Activated naive CD8-positive, alpha-beta T cell treated with anti-CD3 and anti-CD28 coated beads, Interleukin-2, amount 10 ng/mL, durations not matched to agents 7 days and 5 days (primary cell): ENCODE measurements at places on chromosomes 12 and 14. TPM values are rescaled to one million over a fixed set of nuclear protein-coding genes. Genes with fewer than 3 reads are reported as not detected.

GPR162 gene
- total RNA-seq: 0.30 TPM

- H3K27ac ChIP-seq: no peak overlapping the region
- no peaks in the 10 kb centered on the region for H3K27me3 ChIP-seq
- no peak overlapping the region for H3K4me3 ChIP-seq
- H3K4me1 ChIP-seq: no peaks in the 10 kb centered on the region
These were observed 195.7 kb downstream of the FBXL14 start for GRCh38 chr12:1398673-1399072.

FAM216A gene
- total RNA-seq: 21.6 TPM

DNA sequence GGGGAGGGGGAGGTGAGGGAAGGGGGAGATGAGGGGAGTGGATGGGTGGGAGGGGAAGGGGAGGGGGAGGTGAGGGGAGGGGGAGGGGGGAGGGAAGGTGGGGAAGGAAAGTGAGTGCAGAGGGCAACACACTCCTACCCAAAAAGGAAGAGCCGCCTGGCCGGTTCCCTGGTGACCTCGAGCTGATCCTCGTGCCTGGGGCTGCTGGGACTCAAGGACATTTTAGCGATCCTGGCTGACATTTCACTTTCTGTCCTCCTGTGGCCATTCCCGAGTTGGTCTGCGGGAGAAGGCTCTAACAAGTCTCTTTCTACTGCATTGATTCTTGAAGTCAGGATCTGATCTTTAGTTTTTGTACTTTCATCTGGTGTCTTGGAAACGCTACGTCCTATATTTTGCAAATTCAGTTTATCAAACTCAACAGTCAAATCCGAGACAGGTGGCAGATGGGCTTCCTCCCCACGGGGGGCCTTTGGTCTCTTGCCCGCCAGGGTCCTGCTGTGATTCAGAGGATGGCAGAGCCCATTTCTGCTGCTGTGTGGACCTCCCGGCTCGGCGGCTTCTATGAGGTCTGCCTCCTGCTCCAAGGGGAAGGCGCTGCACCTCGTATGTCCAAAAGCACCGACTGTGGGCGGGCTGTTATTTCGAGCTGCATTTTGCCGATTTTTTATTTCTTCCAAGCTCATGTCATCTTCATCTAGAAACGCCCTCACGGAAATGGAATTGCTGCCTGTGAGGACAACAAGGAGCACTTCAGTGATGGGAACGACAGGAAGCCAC lies 19.1 kb downstream of the PGAM5 start:
- H3K36me3 ChIP-seq: peaks cover 66% of the 10 kb centered on the region
- no peak overlapping the region for H3K27ac ChIP-seq
- DNase-seq: no peak
- peaks cover 2% of the 10 kb centered on the region for H3K4me1 ChIP-seq
- no peak overlapping the region for H3K4me3 ChIP-seq

- DNase-seq: no peak
- no peaks in the 10 kb centered on the region for H3K36me3 ChIP-seq
- no peak overlapping the region for H3K27ac ChIP-seq
- H3K4me3 ChIP-seq: no peak overlapping the region
These were observed 11.7 kb downstream of the BEST3 start for GRCh38 chr12:69687390-69687789.

GRCh38 chr14:31275731-31276130 lies 68.1 kb upstream of the HECTD1 start:
- no peak for DNase-seq
- H3K4me1 ChIP-seq: peaks cover 2% of the 10 kb centered on the region
- no peaks in the 10 kb centered on the region for H3K27me3 ChIP-seq

GRCh38 chr14:67137744-67138371 lies 51.4 kb upstream of the GARIN2 start:
- no peaks in the 10 kb centered on the region for H3K27me3 ChIP-seq
- DNase-seq: no peak
- no peak overlapping the region for H3K4me3 ChIP-seq
- H3K36me3 ChIP-seq: peaks cover 4% of the 10 kb centered on the region

RIPK3 gene
- total RNA-seq: 41.1 TPM

DNA sequence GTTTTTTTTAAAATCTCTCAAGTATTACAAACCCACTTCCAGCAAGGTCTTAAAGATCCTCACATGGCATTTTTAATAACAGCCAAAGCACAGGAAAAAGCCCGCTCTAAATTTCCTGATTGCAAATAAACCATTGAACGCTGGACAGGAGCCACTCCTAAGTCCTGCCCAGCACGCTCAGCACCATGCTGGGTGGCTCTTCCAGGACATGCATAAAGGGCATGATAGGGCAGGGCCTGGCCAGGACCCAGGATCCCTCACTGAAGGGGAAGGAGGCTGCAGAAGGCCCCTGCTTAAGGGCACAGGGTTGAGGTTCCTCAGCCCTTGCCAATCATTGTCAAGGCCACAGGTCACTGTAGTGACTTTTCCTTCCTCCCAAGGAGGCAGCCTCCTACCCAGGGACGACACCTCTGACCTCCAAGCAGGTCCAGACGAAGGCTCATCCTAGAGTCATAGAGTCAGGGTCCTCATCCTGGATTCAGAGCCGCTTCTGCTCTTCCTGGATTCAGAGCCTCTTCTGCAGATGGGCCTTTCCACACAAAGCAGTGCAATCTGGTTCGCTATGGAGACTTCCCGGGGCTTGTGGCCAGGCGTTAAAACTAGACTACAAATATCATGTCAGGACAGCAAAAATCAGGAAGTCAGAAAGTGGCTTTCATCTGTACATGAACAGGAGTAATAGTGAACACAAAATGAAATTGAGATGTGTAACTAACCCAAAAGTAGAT lies 123.8 kb downstream of the GCH1 start:
- no peak overlapping the region for H3K27ac ChIP-seq
- H3K4me3 ChIP-seq: no peak overlapping the region
- H3K36me3 ChIP-seq: peaks cover 4% of the 10 kb centered on the region
- no peak for DNase-seq

TAS2R43 gene
- 0.54 TPM for total RNA-seq

TAS2R20 gene
- total RNA-seq: 1.2 TPM

KERA gene
- total RNA-seq: not detected

DNA sequence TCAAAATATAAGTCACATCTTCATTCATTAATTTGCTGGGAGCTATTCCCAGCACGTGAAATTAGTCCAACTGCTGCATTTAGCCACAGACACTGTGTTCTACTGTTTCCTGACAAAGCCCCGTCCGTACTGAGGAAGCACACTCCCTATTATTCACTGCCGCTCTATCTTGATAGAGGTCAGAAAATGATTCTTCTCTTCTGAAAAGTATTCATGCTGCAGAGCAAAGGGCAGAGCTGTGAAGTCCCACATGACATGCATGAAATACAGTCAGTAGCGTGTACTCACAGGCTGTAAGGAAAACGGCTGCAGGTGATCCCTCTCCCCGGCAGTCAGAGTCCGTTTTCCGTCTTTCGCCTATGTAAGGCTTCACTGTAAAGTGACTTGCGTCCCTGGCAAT lies 302.5 kb upstream of the FKBP4 start:
- H3K27me3 ChIP-seq: peaks cover 13% of the 10 kb centered on the region
- H3K36me3 ChIP-seq: no peaks in the 10 kb centered on the region
- peaks cover 2% of the 10 kb centered on the region for H3K4me1 ChIP-seq
- no peak overlapping the region for H3K27ac ChIP-seq
- H3K4me3 ChIP-seq: no peak overlapping the region

TMCC3 gene
- 0.83 TPM for total RNA-seq

DNA sequence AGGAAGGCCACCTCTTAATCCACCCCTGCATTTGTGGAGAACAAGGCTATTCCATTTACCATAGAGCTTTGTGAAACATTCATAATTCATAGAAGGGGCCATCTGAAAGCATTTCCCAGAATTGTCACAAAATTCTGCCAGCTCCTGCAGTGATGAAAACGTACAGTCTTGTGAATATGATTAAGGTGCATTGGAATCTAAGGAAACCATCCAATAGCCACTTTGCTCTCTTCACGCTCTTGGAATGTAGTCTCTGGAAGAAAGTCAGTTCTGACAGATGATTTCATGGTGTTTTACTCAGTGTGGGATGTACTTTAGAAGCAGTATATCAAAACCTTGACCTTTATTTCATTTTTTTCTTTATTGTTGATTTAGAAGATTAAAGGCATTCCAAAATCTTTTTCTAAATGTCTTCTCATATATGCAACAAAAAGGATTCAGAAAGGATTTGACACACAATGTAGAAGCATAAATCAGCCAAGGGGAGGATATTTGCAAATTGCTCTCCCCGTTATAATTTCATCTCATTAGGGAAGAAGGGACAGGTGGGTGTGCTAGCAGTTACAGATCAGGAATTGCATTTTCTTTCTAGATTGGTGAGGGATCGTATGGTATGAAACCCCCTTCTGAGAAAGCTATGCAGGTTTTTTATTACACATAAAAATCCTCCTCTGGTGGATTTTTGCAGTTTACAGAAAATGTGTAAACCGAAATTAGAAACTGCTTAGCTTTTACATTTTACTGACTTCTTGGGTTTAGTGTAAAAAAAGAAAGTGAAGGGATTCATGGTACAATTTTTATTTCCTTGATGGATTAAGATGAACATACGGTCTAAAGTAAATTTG lies 390.2 kb downstream of the LRIG3 start:
- H3K27me3 ChIP-seq: peaks cover 6% of the 10 kb centered on the region
- H3K27ac ChIP-seq: no peak overlapping the region
- DNase-seq: no peak
- no peaks in the 10 kb centered on the region for H3K36me3 ChIP-seq
- H3K4me3 ChIP-seq: no peak overlapping the region
- no peaks in the 10 kb centered on the region for H3K4me1 ChIP-seq

GRCh38 chr12:88519802-88520435 lies 60.4 kb downstream of the KITLG start:
- H3K4me3 ChIP-seq: no peak overlapping the region
- no peak for DNase-seq
- H3K27me3 ChIP-seq: no peaks in the 10 kb centered on the region
- H3K4me1 ChIP-seq: no peaks in the 10 kb centered on the region

SGPP1 gene
- total RNA-seq: 14.7 TPM

MYH6 gene
- not detected for total RNA-seq

- H3K27me3 ChIP-seq: no peaks in the 10 kb centered on the region
- no peak overlapping the region for H3K4me3 ChIP-seq
- no peaks in the 10 kb centered on the region for H3K36me3 ChIP-seq
- H3K27ac ChIP-seq: no peak overlapping the region
- no peaks in the 10 kb centered on the region for H3K4me1 ChIP-seq
These were observed 142.5 kb upstream of the C14orf180 start for GRCh38 chr14:104436741-104437701.

MFAP5 gene
- total RNA-seq: not detected

DNA sequence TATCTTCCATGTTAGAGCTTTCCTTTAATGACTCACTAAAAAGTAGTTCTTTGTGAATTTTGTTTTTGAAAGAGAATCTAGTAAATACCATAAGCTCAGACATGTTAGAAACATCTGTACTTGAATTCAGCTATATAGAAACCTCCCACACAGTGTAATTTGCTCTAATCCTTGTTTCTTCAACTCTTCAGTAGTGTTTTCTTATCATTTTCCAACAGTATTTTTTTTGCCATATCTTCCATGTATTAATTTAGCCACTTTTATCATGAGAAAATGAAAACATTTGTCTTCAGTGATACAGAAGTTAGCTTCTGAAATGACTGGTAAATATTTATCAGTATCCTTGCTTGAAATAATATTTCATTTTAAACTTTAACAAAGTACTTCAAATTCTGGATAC lies 73.6 kb downstream of the ARID2 start:
- no peaks in the 10 kb centered on the region for H3K27me3 ChIP-seq
- H3K27ac ChIP-seq: no peak overlapping the region
- H3K36me3 ChIP-seq: peaks cover 26% of the 10 kb centered on the region
- H3K4me1 ChIP-seq: peaks cover 7% of the 10 kb centered on the region

KRT77 gene
- total RNA-seq: not detected

GRCh38 chr12:69570545-69571399 lies 14.5 kb upstream of the CCT2 start:
- no peak overlapping the region for H3K4me3 ChIP-seq
- no peak for DNase-seq
- peaks cover 5% of the 10 kb centered on the region for H3K4me1 ChIP-seq
- H3K27me3 ChIP-seq: no peaks in the 10 kb centered on the region

ZC3H10 gene
- total RNA-seq: 10.6 TPM

GRCh38 chr12:6154730-6155459 lies 30.4 kb upstream of the VWF start:
- H3K27ac ChIP-seq: no peak overlapping the region
- DNase-seq: no peak
- H3K4me1 ChIP-seq: peaks cover 5% of the 10 kb centered on the region
- H3K27me3 ChIP-seq: peaks cover 2% of the 10 kb centered on the region
- H3K36me3 ChIP-seq: no peaks in the 10 kb centered on the region

DNA sequence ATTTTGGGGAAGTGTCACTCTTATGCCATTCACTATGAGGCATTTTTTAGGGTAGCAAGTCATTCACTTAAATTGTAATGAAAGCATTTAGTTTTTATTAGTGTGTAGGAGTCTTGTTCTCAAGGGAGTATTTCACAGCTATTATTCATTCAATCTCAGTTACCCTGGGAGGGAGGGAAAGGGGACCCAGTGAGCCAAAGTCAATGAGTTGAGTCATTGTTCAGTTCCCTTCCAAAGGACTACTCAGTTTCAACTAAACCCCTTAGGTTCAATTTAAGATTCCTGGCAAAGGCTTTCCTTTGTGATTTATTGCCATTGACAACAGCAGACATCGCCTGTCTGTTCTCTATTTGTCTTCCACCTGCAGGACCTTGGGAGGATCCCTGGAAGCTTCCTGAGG lies 29.3 kb upstream of the RASSF8 start:
- DNase-seq: no peak
- H3K36me3 ChIP-seq: peaks cover 1% of the 10 kb centered on the region
- no peaks in the 10 kb centered on the region for H3K4me1 ChIP-seq
- no peak overlapping the region for H3K4me3 ChIP-seq

DNA sequence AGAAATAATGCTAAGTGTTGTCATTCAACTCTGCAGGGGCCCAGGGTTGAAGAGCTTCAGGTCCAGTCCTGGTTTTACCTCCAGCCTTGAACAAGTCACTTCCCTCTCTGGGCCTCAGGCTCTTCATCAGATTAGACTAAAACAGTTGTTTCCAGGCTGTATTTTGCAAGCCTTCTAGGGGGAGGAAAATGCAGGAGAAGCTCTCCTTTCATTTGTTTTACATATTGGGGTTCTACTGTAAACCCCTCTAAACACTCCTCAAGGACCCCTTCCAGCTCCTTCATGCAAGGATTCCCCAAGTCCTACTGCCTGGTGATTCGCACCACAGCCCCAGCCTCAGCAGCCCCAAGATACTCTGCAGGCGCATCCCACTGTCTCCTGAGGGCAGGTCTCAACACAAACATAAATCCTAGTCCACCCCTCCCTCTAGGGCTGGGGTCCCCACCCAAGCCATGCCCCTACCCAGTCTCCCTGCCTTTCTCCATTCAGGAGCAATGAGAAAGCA lies 2.7 kb downstream of the SDR9C7 start:
- peaks cover 6% of the 10 kb centered on the region for H3K27me3 ChIP-seq
- H3K27ac ChIP-seq: no peak overlapping the region
- no peak overlapping the region for H3K4me3 ChIP-seq
- H3K4me1 ChIP-seq: peaks cover 6% of the 10 kb centered on the region
- H3K36me3 ChIP-seq: no peaks in the 10 kb centered on the region
